ENCODE measurements at places on chromosomes 5 and 9.
A peak's percentile ranks its signal among the peaks of the same experiment; 100 is the strongest.

DNA sequence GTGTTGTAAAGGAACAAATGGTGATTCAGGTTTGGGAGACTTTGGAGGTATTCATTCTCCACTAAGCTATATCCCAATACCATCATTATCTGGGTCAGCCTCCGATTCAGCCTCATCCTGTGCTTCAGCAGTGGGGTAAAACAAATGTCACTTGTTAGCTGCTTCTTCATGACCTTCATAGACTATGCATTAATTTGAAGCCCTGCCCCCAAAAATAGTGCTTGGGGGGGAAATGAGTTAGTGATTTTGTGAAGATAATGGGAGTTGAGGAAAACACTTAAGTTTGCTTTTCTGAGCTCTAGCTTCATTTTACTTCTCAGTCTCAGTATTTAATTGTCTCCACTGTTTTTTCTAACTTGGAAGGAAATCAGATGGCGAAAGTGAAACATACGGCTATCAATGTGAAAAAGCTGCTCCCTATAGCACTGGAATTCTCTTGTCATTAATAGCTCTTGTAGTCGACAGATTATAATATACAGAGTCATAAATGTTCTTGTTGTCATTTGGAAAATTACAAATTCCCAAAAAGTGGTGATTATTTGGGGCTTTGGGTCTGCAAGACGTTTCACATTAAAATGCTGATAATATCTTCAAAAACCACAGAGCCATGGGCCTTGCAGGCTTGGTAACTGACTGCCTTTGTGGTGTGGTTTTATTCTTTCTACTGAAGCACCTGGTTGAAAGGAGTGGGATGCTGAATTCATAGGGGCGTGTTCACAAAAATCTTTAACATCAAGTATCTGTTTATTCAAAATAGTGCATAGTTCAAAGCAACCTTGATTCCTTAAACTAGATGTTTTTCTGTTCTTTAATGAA, 40.0 kb downstream of the PIK3R1 start:
- DNase-seq: no peak

GRCh38 chr5:34639852-34640626, 16.1 kb upstream of the RAI14 start:
- DNase-seq: no peak

- DNase-seq: no peak
Measured at GRCh38 chr5:157516006-157516405, 56.0 kb downstream of the NIPAL4 start.

- no peak for DNase-seq
Measured at GRCh38 chr5:59330680-59331079, 562.8 kb downstream of the PDE4D start.

GRCh38 chr5:538801-539468, 14.7 kb upstream of the SLC9A3 start:
- DNase-seq: no peak

DNA sequence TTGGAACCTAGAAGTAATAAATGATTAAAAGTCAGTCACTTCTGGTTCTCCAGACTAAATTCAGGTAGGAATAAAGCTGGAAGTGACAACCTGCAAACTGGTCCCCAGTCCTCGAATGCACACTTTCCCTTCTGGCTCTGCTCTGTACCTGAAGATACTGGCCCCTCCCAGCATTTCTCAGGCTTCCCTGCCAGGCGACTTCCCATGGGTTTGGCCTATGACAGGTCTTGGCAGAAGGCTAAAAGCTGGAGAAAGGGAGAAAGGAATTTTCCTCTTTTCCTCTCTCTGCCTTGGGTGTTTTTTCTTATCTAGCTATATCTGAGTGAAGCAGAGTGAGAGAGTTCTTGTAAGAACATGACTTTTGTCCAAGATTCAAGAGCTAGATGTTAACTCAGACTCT, 1005.7 kb downstream of the DTWD2 start:
- DNase-seq: no peak

DNA sequence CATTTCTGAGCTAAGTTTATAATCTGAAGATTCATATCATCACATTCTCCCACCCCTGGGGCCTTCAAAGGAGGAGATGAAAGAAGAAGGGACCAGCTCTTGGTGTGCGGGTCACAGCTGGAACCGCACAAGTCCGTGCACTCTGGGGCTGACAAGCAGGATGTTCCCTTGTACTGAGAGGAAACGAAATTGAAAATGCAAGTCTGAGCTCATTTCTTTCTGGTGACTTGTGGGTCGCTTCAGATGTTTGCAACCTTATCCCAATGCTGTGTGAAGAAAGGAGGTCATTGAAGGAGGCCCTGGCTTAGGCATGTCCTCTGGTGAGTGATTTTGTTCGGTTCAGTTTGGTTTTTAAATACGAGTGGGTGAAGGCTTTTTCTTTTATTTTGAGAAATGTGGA, 59.6 kb downstream of the C9orf152 start:
- DNase-seq: no peak

- DNase-seq: no peak
Measured at GRCh38 chr5:109239456-109239855, 170.3 kb downstream of the PJA2 start.

GRCh38 chr9:10873999-10874398, 261.2 kb upstream of the PTPRD start:
- DNase-seq: no peak

DNA sequence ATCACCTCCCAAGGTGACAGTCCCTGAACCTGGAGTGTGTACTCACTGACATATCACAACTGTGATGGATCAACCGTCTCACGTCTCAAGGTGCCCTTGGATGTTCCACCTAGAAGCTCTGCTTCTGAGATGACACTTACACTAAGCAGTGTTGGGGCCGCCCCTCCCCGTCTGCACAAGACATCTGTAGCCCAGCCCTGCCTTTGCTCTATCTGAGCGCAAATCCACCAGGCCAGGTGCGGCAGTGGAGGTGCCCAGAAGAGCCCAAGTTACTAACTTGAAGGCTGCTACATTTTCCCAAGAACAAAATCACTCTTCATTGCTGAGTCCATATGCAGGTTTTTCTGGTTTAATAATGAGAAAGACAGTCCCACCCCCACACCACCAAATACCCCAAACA, 148.3 kb downstream of the FSTL4 start:
- DNase-seq: no peak

GRCh38 chr9:110626101-110626829, 42.3 kb upstream of the MUSK start:
- DNase-seq: peak; percentile 54

DNA sequence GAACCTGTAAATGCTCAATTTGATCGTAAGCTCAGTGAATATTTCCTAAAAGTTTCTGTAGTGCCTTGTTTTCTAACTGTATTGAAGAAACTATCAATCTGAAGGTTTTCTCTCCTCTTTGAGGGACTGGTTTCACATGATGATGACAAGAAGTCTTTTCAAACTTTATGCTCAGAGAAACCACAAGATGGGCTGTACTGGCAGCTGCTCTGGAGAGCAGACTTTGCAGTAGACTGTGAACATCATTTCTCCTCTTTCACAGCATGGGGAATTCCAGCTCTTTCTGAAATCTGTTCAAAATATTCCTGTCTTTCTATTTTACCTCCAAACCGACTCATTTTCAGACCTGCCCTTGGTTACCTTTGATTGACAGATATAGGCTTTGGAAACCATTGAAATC, 194.4 kb downstream of the IZUMO3 start:
- DNase-seq: no peak

GRCh38 chr5:160792732-160793529, 59.1 kb downstream of the ATP10B start:
- no peak for DNase-seq

- DNase-seq: no peak
Measured at GRCh38 chr9:37034305-37034937, 353 bp upstream of the PAX5 start.

DNA sequence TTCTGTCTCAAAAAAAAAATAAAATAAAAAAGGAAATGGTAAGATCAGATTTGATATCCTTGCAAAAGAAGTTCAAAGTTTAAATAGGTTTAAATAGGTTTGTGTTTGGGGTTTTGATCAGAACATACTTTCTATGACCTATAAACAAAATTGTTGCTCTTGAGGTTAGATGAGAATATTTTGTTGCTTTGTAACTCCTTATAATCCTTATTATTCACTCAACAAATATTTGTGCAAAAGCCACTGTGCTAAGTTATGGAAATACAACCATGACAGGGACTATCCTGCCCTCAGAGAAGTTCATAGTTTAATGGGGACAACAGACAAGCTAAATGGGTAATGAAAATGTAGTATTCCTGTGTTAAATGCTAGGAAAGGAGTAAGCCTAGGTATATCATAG, 71.5 kb downstream of the INVS start:
- no peak for DNase-seq
